ENCODE measurements at places on chromosomes 5 and 9.

DNA sequence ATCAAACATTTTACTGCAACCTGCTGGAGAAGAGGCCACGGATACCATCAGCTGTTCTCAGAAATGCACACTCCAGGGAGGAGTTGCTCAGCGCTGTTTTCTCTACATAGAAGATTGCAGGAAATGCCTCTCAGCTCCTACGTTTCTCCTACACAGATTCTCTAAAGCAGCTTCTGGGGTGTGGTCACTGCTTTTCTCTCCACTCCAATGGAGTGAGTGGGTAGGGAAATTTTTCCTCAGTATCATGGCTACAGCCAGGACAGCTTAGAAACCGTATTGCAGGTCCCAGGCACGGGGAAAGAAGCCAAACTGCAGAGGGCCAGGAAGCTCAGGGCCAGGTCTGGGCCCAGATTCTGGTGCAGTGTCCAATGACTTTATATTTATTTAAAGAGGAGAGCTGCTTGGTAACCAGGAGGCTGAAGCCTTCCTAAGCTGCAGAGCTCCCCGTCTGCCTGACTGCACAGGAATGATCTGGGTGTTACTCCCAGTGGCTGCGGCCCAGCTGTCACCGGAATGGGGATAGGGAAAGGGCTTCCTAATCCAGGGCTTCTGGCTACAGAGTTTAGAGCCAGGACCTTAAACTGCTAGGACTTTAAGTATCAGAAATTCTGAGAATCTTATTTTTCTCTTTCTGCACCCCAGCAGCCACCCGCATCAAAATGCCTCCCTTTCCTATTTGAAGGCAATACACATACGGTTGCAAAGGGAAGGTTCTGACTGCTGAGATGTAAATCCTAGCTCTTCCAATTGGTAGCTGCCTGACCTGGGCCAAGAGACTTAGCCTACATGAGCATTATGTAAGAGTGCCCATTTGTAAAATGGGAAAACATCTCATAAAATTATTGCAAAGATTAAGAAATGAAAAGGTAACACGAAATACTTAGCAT lies 1.4 kb upstream of the SPTAN1 start:
- peak; percentile 58 for DNase-seq

GRCh38 chr9:134433101-134433500 lies 106.8 kb downstream of the RXRA start:
- no peak for DNase-seq

DNA sequence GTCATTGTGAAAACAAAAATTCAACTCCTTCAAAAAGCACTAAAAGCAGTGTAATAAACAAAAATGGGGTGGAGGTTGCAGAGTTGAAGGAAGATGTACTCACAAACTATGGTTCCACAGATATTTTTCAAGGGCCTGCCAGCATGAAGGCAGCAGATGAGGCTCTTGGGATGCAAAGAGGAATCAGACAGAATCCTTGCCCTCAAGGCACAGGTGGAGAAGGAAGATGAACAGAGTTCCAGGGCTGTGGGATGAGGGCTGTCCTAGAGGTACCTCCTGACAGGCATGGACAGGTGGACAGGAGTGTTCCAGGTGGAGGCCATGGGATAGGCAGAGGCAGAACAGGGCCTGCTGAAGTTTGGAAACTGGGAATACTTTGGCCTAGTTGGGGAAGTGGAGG lies 140.5 kb upstream of the ANKH start:
- DNase-seq = no peak

GRCh38 chr9:99119976-99120655 lies 15.2 kb downstream of the TGFBR1 start:
- no peak for DNase-seq

DNA sequence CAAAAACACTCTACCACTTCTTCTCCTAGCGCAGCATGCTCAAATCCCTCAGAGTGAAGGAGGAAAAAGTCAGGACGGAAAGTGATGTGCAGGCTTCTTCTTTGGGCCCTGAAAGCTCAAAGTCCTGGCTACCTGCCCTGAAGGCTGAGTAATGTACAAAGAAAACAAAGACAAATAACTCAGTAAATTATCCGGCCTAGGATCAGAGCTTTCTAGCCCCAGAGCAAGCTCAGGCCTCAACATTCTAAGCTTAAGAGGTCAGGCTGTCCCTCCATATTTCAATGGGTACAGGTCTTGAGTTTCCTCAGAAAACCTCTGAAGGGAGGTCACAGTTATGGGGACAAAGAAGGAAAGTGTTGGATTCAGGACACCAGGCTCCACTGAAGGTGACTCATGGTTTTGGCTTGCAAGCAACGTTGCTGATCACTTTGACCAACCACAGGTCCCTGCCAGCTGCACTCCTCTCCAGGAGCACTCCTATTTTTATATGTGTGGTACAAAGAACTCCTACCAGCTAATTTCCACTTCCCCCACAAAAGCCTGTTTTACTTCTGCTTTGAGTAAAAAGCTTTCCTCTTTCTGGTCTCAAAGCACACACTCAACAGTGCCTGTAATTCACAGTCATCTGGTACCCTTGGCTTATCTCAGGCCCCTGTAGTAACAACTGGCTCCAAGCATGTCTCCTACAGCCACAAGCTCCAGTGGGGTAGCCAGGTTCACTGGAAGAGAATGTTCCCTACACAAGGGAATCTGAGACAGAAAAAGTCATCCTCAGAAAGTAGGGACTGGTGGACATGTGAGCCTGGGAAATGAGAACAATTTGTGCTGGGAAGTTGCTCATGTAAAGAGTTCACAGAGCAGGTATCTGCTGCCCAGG lies 115.7 kb downstream of the UGCG start:
- DNase-seq = peak; percentile 95

GRCh38 chr5:56003679-56004078 lies 8.9 kb upstream of the IL6ST start:
- no peak for DNase-seq

- peak; percentile 80 for DNase-seq
These were observed 64.6 kb downstream of the ABCA1 start for GRCh38 chr9:104863180-104863883.

Data from fibroblast of skin of back (primary cell).